Transverse colon (tissue), 4 donors: ENCODE measurements at places on chromosomes 7 and 10.

GRCh38 chr10:65723525-65723924 is 1202.3 kb upstream of the LRRTM3 start:
- no peak for DNase-seq

GRCh38 chr7:154769527-154769926 is 233.4 kb downstream of the PAXIP1 start:
- DNase-seq, result no peak

- no peak for DNase-seq
These were observed 40.3 kb downstream of the FAM53B start for GRCh38 chr10:124703778-124704427.

DNA sequence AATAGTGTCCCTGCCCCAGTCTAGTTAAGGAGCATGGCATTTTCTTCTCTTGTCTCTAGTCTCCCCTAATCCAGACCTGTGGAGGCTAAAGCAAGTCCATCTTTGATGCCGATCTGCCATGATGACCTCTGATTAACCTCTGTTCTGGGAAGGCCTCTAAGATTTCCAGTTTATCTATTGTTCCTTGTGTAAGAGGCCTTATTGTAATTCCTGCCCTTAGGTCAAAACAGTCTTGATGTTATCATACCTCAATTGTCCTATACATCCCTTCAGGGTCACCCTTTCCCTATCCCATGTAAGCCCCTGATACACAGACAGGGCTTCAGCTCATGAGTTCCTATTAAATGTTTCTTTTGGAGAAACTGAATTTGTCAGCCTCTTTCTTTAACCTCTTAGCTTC is 4.9 kb upstream of the ZMIZ2 start:
- DNase-seq, result no peak

- DNase-seq, result no peak
These were observed 69.0 kb downstream of the TACC2 start for GRCh38 chr10:122057841-122058413.

GRCh38 chr7:103499976-103500375 is 54.0 kb upstream of the SLC26A5 start:
- DNase-seq, result no peak

DNA sequence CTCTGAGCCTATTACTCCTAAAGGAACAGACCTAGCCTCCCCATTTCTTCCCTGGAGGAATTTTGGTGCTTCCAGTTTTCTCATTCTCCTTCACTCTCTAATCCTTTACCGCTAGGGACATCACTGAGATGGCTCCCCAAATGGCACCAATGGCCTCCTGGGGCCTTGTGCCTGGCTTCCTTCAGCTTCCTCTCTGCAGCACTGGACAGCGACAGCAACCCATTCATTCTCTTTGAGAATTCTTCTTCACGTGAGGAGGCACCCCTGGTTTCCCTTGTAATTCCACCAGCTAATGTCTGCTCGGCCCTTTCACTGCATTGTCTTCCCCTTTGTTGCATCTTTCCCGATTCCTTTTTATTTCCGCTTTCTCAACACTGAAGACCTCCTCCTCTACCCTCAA is 24.6 kb upstream of the KDM7A start:
- no peak for DNase-seq

GRCh38 chr7:82805527-82805960 is 357.1 kb downstream of the PCLO start:
- no peak for DNase-seq

DNA sequence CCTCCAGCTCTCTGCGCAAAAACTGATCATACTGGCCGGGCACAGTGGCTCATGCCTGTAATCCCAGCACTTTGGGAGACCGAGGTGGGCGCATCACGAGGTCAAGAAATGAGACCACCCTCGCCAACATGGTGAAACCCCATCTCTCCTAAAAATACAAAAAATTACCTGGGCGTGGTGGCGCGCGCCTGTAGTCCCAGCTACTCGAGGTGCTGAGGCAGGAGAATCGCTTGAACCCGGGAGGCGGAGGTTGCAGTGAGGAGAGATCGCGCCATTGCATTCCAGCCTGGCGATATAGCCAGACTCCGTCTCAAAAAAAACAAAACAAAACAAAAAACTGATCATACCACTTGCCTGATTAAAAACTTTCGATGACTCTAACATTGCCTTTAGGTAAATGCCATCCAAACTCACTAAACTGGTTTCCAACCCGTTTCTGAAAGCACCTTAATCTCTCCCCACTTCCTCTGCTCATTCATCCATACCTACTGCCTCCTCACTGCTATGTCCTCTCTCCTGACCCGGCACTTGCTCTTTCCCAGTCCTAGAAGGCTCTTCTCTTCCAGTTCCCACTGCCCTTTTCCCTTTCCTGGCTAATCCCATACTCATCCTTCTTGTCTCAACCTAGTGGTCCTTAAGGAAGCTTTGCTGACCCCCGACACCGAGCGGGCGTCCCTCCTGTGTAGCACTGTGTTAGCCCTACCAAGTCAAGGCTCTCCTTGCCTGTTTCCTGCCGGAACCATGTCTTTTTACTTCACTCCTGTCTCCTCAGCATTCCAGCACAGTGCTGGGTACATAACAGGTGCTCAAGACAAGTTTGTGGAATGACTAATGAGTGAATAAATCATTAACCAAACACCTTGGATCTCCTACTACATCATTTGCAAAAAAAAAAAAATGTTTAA is 686 bp upstream of the MIOS start:
- DNase-seq, result peak; percentile 25

DNA sequence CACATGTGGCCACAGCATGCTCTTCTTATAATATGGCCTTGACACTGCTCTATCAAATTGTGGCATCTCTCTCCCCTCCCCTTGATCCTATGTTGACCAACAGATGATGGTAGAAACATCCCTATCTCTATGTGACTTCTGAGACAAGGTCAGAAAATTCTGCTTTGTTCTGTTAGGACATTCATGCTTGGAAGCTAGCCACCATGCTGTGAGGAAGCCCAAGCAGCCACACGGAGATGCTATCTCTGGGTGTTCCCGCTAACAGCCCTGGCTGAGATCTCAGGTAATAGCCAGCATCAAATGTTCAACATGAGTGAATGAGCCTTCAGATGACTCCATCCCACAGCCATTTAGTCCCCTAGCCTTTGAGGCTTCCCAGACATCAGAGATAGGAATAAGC is 36.8 kb upstream of the CPXM2 start:
- DNase-seq, result no peak

DNA sequence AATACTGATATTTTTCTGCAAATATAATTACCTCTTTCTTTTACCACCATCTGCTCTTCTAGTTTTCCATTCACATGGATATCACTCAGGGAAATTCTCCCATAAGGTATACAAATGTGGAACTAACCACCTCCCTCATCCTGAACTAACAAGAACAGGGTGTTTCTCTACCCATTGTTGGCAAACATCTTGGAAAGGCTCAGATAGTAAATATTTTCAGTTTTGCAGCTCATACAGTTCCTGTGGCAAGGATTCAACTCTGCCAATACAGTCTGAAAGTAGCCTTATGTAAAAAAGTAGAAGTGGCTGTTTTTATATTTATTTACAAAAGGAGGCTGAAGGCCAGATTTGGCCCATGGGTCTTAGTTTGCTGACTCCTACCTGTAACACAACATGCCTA is 513.0 kb upstream of the TEX47 start:
- no peak for DNase-seq

GRCh38 chr10:15516256-15517085 is 145.4 kb upstream of the FAM171A1 start:
- DNase-seq, result no peak

GRCh38 chr7:25775999-25776743 is 375.8 kb upstream of the NFE2L3 start:
- no peak for DNase-seq

GRCh38 chr7:3636131-3636860 is 335.2 kb downstream of the SDK1 start:
- no peak for DNase-seq

DNA sequence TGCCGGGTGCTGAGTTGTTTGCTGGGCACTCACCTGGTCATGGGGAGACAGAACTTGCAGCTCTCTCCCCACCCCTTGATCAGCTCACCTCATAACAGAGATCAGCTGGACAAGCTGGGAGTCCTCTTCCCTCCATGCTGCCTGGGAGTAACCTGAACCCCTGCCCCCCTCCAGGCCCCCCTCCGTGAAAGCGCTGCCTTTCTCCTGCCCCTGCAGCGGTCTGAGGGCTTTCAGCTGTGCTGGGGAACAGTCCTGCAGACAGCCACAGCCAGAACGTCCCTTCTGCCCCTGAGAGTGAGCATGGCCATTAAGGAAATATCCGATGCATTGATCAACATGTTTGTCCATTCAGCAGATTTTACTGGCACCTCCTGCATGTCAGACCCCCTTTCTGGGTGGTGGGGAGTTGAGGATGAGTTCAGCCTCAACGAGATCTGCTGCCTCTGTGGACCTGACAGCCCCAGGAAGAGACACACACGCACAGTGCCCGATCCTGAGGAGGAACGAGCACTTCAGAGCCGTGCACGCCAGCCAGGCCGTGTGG is 4.5 kb downstream of the FAM20C start:
- DNase-seq, result no peak

GRCh38 chr10:110101464-110102144 is 93.8 kb downstream of the ADD3 start:
- no peak for DNase-seq

GRCh38 chr7:122864016-122864415 is 22.2 kb downstream of the CADPS2 start:
- no peak for DNase-seq

DNA sequence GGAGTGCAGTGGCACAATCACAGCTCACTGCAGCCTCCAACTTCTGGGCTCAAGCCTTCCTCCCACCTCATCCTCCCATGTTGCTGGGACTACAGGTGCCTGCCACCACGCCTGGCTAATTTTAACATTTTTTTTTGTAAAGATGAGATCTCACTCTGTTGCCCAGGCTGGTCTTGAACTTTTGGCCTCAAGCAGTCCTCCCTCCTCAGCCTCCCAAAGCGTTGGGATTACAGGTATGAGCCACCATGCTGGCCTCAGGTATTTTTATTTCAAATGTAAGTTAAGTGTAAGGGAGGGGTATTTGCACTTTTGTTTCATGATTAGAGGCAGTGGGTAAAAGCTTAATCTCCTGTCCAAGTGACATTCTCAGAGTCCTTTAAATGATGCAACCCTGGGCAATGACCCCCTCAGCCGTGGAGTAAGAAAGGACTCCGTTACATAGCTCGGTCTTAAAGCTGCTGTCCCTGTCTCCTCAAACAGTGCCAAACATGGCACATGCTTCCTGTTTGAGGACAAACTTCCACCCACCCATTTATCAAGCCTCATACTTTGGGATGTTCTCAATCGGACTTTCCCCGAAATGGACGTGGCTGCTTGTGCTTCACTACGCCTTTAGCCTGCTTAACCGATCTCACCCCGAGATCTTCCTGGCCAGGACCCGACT is 296.1 kb downstream of the BAMBI start:
- no peak for DNase-seq

GRCh38 chr10:4607681-4608080 is 218.3 kb upstream of the AKR1E2 start:
- no peak for DNase-seq

- no peak for DNase-seq
These were observed 1.5 kb upstream of the JAZF1 start for GRCh38 chr7:28182071-28182471.

- no peak for DNase-seq
These were observed 350.0 kb downstream of the GLRX3 start for GRCh38 chr10:130485958-130486895.

DNA sequence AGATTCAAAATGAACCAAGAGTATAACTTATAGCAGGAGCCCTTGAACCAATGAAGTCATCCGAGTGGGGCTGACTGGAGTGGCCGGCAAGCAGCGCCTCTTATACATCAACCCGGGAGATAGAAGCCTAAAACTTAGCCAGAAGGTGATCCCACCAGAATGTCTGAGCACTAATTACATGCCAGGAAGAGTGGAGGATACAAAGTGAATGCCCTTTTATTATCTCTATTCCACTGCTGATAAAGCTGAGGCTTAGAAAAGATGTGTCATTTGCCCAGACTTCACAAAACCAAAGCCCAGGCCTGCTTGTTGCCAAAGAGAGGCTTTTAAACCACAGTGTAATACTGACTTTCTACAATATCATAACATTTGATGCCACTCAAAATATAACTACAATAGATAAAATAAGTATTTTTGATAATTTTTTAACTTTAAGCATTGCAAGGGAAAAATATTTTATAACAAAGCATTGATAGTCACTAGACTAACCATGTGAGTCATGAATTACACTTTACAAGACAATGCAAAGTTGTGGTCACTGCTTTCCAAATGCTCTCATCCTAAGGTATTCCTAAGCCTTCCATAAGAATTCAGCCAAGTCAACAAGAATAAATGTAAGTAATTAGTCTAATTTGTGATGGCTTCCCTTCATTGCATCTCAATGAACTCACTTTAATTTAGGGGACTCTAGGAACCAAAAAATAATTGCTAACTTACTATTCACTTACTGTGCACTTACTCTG is 58.6 kb upstream of the ARID5B start:
- DNase-seq, result no peak

DNA sequence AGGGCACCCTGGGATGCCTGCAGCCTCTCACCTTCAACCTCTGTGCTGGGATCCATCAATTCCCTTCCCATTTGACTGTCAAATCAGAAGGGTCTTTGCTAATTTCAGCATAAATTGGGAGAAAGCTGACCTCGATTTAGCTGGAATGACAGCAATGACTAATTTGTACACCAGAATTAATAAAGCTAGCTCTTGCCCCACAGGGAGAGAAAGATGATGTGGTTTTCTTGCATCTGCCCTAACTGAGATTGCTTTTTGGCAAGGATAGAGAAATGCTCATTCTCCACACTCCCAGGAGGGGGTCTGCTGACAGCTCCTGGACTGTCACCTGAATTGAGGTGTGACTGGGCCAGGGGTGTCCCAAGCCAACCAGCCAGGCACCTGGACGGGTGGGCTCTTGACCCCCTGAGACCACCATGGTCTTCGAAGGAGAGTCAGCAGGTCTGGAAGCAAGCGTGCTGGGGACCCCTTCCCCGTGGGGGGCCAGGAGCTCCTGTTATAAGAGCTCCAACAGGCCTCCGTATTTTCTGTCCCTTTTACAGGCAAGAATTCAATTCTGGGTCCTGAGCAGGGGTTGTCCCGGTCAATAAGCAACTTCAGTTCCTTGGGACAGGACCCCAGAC is 42.1 kb downstream of the RBM17 start:
- no peak for DNase-seq
